Activated gamma-delta T cell treated with anti-CD3 and anti-CD28 coated beads, Interleukin-2, amount 50 U/mL, for 16 hours (primary cell): ENCODE measurements at places on chromosomes 16 and 17.
A peak's percentile ranks its signal among the peaks of the same experiment; 100 is the strongest.

- DNase-seq = no peak
These were observed 166.4 kb downstream of the CYB561 start for GRCh38 chr17:63279498-63280230.

DNA sequence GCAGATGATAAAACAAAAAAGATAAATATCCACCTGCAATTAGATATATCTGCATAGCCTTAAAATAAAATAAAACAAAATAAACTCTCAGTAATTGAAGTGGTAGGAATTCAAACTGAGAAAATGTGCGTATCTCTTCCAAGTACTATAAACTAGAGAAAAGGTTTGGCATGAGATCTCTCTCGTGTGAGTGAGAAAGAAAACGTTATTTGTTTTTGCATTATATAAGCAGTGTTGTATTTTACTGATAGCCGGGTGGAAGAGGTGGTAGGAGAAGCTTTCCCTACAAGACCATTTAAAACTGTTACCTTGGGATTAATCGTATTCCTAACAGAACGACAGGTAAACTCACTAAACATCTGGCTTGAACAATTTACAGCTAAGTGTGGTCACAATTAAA, 15.6 kb downstream of the CDH8 start:
- no peak for DNase-seq

GRCh38 chr16:56191156-56191815, at the start of gene GNAO1:
Gene GNAO1 (plus strand): TSS chr16:56191489. CDS start chr16:56192236, 747 bp downstream.
- peak; percentile 44 for DNase-seq

- DNase-seq = no peak
These were observed 34.5 kb upstream of the GPRC5B start for GRCh38 chr16:19919142-19919541.

GRCh38 chr17:81258292-81258691, 19.2 kb downstream of the NDUFAF8 start:
- no peak for DNase-seq

GRCh38 chr16:89921131-89921701, 1.9 kb upstream of the TUBB3 start:
- DNase-seq = no peak

GRCh38 chr16:73756289-73757178, 540.1 kb upstream of the PSMD7 start:
- no peak for DNase-seq

DNA sequence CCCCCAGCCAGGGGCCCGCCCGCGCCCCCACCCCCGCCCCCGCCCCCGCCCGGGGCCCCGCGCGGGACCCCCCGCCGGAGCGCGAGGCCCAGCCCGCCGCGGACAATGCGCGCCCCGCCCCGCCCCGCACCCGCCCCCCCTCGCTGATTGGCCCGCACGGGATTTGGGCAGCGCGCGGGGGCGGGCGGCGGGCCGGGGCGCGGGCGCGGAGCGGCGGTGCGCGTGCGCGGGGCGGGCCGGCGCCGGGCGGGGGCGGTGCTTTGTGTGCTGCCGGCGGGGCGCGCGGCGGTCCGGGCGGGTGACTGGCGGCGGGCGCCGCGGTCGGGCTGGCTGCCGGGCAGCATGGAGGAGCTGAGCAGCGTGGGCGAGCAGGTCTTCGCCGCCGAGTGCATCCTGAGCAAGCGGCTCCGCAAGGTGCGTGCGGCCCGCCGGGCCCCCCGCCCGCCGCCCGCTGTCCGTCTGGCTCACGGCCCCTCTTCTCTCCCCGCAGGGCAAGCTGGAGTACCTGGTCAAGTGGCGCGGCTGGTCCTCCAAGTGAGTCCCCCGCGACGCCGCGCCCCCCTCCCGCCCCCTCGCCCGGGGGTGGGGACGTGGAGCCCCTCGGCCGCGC, at the start of gene CBX2:
Gene CBX2 (plus strand): TSS at position 255 of the 610 bp plus-strand sequence. CDS start 88 bp downstream, at position 343.
- DNase-seq = peak; percentile 73

GRCh38 chr16:67528222-67528869, at the start of gene RIPOR1:
Gene RIPOR1 (plus strand): TSS chr16:67528829. CDS start chr16:67538447, 9,618 bp downstream.
- DNase-seq = no peak

DNA sequence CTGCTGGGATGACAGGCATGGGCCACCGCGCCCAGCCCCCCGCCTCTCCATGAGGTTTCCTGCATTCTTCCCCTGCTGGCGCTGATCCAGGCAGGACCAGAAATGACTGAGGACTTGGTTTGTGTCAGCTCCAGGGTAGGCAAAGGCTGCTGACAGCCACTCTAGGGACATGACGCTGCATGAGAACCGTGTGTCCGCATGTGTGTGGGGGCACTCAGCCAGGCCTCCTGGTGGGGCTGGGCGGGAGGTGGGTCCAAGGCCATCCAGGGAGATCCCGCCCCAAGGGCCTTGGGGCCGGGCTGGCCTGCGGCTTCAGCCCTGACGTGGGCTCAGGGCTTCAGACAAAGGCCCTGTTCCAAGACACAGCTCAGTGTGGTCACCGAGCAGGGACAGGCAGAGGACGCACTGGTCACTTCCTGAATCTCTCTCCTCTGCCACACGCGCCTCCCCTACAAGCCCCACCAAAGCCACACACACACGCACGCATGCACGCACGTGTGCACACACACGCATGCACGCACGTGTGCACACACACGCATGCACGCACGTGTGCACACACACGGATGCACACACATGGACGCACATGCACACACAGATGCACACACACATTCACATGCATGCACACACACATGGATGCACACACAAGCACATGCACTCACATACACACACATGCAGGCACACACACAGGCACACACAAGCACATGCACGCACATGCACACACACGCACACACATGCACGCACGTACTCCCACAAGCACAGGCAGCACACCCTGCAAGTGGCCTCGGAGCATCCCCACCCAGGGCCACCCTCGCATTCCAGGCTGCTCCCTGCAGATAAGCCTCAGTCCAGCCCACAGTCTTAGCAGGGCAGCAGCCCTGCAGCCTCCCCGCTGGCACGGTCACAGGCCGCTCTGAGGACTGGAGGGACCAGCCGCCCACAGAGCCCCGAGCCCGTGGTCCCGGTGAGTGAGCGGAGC, 5.3 kb upstream of the TMEM204 start:
- DNase-seq = no peak

- no peak for DNase-seq
These were observed 1.6 kb downstream of the CMIP start for GRCh38 chr16:81445966-81446906.

DNA sequence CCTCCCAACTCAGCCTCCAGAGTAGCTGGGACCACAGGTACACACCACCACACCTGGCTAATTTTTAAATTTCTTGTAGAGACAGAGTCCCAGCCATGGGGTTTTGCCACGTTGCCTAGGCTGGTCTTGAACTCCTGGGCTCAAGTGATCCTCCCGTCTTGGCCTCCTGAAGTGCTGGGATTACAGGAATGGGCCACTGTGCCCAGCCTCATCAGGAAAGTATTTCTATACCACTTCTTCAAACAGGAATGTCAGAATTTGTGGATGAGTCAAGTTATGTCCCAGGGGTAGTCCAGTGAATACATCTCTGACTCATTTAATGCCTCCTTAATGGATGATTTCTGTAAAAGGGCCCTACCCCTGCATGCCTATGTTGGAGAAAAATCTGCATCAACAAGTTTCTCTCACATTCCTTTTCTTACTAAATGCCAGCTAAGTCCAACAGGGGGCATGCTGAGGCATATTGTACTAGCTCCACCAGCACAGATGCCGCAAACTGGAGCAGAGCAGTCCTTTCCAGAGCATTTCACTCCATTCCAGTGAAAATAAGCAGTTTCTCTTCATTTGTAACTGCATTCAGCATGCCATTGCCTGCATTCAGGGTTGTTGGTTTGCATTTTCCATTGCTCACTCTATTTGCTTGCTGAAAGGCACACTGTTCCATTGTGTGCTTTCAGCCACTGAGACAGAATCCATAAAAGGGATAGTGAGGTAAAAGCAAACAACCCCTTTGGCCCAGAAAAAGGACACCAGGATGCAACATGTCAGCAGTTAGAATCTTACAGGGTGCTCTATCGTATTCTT, 5.3 kb upstream of the CAVIN1 start:
- no peak for DNase-seq

DNA sequence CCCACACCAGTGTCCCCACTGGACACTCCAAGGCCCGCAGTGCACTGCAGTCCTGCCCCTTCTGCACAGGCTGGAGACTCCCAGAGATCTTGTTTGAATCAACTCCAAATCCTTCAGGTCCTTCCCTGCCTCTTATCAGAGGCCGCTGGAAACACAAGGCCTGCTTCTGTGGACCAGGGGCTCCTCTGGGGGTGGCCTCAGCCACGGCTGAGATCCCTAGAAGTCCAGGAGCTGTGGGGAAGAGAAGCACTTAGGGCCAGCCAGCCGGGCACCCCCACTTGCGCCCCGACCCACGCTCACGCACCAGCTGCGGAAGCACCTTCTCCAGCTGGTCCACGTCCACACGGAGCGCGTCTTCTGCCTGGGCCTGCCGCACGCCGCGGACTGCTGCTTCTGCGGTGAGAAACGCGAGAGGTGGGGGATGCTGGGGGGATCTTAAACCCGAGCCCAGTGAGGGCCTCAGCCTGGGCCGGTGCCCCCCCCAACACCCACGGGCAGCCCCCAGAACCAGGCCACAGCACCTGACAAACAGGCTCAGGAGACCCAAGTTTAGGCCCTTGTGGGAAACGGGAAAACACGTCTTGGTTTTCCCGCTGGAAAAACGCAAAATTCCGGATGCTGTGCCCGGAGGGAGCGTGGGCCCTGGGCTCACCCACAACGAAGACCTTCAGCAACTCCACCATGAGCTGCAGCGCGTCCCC, 3.5 kb downstream of the CENPX start:
- no peak for DNase-seq

GRCh38 chr16:77585379-77586251, 136.7 kb upstream of the NUDT7 start:
- no peak for DNase-seq

DNA sequence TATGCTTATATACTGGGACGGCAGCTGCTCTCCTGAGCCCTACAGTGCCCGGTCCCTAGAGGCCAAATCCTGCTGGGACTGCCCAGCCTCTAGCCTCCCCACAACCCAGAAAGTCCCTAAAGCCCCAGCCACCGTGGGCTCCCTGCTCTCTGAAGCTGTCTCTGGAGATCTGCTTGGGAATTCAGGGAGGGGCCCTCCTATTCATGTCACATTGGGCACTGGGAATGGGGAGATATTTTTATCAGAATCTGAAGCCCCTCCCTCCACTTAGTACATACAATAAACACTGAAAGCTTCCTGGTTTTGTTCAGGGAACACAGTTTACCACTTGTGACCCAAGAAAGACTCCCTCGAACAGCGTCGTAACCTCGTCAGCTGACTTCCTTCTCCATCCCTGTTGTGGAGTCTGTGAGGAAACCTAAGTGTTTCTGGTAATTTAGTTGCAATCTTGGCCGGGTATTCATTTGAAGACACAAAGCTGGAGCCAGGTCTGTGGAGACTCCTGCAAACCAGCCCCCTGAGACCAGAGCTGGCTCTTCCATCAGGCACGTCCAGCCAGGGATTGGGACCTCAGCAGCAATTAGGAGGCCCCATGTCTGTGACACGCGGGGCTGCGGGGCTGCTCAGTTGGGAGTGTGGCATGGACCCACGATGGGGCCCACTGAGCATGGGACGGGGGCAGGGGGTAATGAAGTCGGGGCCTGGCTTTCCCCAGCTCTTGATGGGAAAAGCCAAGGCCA, 38.5 kb downstream of the PGS1 start:
- no peak for DNase-seq

GRCh38 chr17:12665263-12666210, at the start of gene MYOCD:
Gene MYOCD (plus strand): TSS chr17:12665890. CDS start chr17:12666189, 299 bp downstream.
- DNase-seq = no peak

GRCh38 chr16:50578137-50578536, 29.9 kb downstream of the NKD1 start:
- DNase-seq = no peak

GRCh38 chr16:28977703-28978662, 3.4 kb downstream of the SPNS1 start:
- no peak for DNase-seq

- no peak for DNase-seq
These were observed 20.0 kb upstream of the IL17C start for GRCh38 chr16:88618182-88618955.
